ENCODE measurements at places on chromosomes 16 and 17.

- no peak for DNase-seq
Measured at GRCh38 chr16:85231959-85232358, 119.7 kb upstream of the CIBAR2 start.

DNA sequence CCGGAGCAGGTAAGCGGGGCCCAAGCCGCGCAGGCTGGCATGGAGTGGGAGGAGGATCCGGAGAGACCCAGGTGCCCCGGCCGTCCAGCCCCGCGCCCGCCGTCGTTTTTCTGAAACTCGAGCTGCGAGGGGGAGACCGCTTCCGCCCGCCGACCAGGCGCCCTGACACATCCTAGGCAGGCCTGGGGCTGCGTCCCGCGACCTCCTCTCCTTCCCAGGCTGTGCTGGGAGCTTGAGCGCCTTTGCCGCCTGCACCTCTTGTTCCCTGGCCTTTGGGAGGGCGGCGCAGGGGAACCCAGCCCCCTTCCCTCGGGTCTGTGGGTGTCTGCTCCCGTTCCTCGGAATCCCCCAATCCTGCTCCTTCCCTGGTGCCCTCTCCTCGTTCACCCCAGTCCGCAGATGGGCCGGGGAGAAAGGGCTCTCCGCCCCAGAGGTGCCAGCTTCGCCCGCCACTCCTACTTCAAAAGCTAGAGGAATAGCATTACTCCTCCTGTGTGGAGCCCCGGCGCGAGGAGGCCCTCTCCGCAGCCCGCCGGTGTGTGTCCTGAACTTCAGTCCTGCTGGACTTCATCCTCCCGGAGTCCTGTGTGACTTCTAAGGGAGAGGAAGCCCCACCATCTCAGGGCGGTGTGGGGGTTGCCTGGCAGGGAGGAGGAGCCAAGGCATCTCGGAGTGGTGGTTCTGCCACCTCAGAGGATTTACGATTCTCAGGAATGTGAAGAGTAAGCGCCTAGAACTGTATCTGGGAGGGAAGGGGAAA is 1.0 kb downstream of the NHERF1 start:
- peak; percentile 64 for DNase-seq

GRCh38 chr17:75551266-75551665 is 25.8 kb downstream of the LLGL2 start:
- DNase-seq, result peak; percentile 17

DNA sequence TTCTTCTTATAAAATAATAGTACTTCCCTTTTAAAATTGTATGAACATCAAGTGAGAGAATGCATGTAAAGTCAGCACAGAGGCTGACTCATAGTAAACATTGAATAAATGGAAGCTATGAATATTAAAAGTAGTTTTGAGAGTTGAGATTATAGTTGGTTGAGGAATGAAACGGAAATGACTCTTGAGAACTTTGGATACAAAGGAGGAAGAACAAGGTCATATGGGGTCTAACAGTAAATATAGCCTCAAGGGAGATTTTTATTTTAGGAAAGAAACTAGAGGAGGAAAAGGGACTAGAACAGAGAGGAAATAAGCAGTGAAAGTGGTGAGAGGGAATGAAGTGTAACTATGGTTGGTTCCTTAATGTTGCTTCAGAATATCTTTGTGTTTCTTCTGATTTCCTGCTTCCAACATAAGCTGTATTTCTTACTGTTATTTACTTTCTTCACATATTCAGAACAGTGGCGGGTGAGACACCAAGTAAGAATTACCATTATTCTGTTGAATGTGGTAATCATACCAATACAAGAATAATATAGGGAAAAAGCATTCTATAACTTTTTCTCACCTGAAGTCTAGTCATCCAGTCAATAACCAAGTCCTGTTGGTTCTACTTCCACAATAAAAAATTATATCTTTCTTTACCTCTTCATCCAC is 165.1 kb downstream of the CHD9 start:
- DNase-seq, result peak; percentile 85

- no peak for DNase-seq
Measured at GRCh38 chr16:16780588-16780987, 401.6 kb downstream of the NPIPA7 start.

GRCh38 chr17:5694551-5694950 is 110.2 kb upstream of the NLRP1 start:
- no peak for DNase-seq

DNA sequence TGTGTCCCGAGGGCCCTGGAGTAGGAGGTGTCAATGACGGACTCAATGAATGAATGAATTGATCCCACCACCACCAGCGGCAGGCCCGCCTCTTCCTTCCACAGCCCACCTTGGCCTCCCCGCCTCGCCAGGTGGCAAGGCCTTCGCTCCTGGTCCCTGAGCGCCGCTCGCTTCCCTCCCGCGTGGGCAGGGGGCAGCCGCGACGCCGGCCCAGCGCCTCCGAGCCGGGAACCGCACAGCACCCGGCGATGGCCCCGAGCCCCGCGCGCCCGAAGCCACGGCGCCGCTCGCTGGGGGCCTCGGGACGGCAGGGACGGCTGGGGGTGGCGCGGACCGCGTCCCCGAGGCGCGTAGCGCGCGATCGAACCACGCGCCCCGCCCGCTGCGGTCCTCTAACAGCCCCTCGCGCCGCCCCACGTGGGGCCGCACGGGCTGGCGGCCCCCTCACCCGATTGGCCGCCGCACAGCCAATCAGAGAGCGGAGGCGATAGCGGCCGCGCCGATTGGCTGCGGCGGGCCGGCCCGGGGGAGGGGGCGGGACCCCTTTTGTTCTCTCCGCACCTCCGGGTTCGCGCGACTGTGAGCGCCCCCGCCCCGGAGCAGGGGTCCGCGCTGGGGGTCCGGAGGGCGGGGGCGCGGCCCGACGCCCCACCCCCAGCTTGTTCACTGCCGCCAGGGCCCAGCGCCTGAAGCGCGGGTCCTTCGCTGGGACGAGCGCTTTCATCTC is 31.4 kb downstream of the ACTG1 start:
- no peak for DNase-seq

GRCh38 chr17:12545877-12546513 is 119.7 kb upstream of the MYOCD start:
- peak; percentile 68 for DNase-seq

All from ELR (cell line).